ENCODE measurements at places on chromosomes 6 and 20.

DNA sequence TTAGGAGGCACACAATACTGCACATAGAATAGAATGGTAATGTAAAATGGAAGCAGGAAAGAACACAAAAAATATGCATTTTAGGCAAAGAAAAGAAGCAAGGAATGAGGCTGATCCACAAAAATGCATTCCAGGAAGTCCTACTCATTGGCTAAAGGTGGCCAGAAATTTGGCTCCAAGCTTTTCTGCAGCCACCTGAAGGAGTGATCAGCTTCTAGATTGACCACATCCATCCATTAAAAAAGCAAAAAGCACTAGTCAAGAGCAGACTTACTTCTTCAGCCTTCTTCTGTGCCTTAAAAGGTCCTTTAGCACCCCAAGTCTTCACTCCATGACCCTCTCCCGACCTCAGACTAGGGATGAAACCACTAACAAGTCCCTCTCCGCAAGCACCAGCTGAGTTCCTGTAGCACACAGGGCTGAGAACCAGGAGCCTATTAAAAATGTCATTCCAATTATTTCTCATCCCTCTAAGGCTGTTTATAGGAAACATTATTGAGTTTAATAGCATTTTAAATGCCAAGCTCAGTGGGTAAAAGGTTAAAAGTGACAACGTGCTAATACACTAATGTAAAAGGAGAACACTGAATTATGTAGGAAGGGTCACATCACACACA is 36.5 kb downstream of the TRAM2 start:
- no peak overlapping the region for H3K4me3 ChIP-seq
- H3K27me3 ChIP-seq: no peaks in the 10 kb centered on the region
- peaks cover 16% of the 10 kb centered on the region for H3K4me1 ChIP-seq
- H3K36me3 ChIP-seq: no peaks in the 10 kb centered on the region

GRCh38 chr6:14943116-14943515 is 302.8 kb upstream of the JARID2 start:
- H3K27me3 ChIP-seq: no peaks in the 10 kb centered on the region
- H3K36me3 ChIP-seq: no peaks in the 10 kb centered on the region
- H3K4me1 ChIP-seq: no peaks in the 10 kb centered on the region
- DNase-seq: no peak
- H3K27ac ChIP-seq: no peak overlapping the region

DNA sequence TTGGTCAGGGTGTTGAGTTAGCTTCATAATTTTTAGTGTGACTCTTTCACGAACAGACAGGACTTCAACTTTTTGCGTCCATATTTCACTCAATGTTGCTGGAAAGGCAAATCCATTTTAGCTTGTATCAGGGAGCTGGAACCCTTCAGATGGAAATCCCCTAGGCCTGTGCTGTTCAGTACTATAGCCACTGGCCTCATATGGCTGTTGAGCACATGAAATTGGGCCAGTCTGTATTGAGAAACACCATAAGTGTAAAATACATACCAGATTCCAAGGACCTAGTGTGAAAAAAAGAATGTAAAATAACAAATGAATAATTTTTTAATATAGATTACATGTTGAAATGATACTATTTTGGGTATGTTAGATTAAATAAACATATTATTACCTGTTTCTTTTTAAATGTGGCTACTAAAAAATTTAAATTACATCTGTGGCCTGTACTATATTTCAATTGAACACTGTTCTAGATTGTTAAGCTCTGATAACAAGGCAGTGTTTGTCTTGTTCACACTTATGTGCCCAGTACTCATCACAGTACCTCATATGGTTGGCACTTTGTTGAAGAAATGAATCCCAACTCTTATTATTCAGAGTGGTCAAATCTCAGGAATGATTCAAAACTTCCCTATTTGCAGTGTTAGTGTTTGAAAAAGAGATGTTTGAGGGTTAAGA is 34.3 kb downstream of the CTNNBL1 start:
- no peaks in the 10 kb centered on the region for H3K4me1 ChIP-seq
- H3K36me3 ChIP-seq: no peaks in the 10 kb centered on the region
- no peaks in the 10 kb centered on the region for H3K27me3 ChIP-seq

DNA sequence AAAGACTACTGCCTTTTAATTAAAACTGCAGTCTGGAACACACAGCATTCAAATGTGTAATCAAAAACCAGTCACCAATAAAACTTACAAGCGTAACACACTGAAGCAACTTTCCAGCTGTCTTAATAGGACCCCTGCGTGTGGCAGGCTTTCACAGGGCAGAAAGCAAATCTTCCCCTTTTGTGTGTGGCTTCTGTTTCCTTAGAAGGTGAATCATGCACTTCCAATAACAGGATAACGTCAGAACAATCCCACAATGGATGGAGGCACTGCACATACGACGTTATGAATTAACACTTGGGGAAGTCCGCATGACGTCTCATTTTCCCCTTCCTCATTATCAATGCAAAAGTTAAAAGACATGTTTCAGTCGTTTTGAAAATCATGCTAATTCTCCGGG is 44.8 kb downstream of the INSM1 start:
- no peak overlapping the region for H3K27ac ChIP-seq
- DNase-seq: no peak
- H3K36me3 ChIP-seq: no peaks in the 10 kb centered on the region
- no peaks in the 10 kb centered on the region for H3K27me3 ChIP-seq
- H3K4me1 ChIP-seq: no peaks in the 10 kb centered on the region

- H3K27ac ChIP-seq: no peak overlapping the region
- no peaks in the 10 kb centered on the region for H3K27me3 ChIP-seq
- no peaks in the 10 kb centered on the region for H3K4me1 ChIP-seq
- H3K4me3 ChIP-seq: no peak overlapping the region
- DNase-seq: no peak
- no peaks in the 10 kb centered on the region for H3K36me3 ChIP-seq
Observed at GRCh38 chr20:53692465-53693067, 98.9 kb upstream of the ZNF217 start.
